NCI-H460 (cell line): ENCODE measurements at places on chromosomes 5 and 9. TPM values are rescaled to one million over a fixed set of nuclear protein-coding genes. Genes with fewer than 3 reads are reported as not detected.

- no peak for DNase-seq
Measured at GRCh38 chr5:134114886-134115805, 665 bp downstream of the TCF7 start.

- DNase-seq = peak; percentile 80
Measured at GRCh38 chr5:43631182-43631910, 28.4 kb downstream of the NNT start.

The SLC26A2 gene
- total RNA-seq = 25.6 and 29.5 TPM in 2 replicates

GRCh38 chr5:53890490-53890889 lies 330.1 kb downstream of the NDUFS4 start:
- DNase-seq = no peak

DNA sequence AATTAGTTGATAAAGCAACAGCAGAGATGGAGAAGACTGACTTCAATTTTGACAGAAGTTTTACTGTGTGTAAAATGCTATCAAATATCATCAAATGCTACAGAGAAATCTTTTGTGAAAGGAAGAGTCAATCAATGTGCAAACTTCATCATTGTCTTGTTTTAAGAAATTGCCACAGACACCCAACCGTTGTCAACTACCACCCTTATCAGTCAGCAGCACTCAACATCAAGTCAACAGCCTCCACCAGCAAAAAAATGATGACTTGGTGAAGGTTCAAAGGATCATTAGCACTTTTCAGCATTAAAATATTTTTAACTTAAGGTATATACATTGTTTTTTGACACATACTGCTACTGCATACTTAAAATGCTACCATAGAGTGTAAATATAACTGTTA lies 888.8 kb downstream of the CDH18 start:
- no peak for DNase-seq

- no peak for DNase-seq
Measured at GRCh38 chr9:101443364-101443771, 7.8 kb upstream of the ALDOB start.

The DOCK8 gene
- 0.12 and 0.69 TPM in 2 replicates for total RNA-seq

The SHISAL2B gene
- not detected in 2 replicates for total RNA-seq

- DNase-seq = no peak
Measured at GRCh38 chr5:51131266-51131665, 252.0 kb upstream of the ISL1 start.

The CARD6 gene
- 2.6 and 2.7 TPM in 2 replicates for total RNA-seq
